ENCODE measurements at places on chromosomes 7 and 10.
A peak's percentile ranks its signal among the peaks of the same experiment; 100 is the strongest.

- no peak for DNase-seq
Measured at GRCh38 chr7:1567049-1567771, 2.6 kb downstream of the PSMG3 start.

DNA sequence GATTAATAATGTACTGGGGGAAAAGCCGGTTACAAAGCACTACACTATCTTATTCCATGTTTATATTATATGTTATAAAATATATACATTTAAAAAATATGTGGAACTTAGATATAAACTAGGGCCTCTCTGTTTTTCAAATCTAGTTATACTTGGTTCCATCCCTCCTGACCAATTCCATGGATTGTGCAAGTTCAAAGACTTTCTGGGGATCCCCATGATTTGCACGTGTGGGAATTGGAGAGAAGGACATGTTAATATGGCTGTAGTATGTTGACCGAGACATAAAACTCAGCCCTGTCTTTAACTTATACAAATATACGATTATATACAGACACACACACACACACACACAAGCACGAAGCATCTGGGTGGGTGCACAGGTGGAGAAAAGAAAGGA is 18.8 kb upstream of the ECHDC3 start:
- DNase-seq = no peak

GRCh38 chr7:40223451-40224127 is 88.8 kb downstream of the SUGCT start:
- no peak for DNase-seq

- DNase-seq = no peak
Measured at GRCh38 chr7:114875186-114875585, 46.7 kb upstream of the MDFIC start.

GRCh38 chr10:22999942-23000341 is 72.1 kb downstream of the ARMC3 start:
- DNase-seq = peak; percentile 16

DNA sequence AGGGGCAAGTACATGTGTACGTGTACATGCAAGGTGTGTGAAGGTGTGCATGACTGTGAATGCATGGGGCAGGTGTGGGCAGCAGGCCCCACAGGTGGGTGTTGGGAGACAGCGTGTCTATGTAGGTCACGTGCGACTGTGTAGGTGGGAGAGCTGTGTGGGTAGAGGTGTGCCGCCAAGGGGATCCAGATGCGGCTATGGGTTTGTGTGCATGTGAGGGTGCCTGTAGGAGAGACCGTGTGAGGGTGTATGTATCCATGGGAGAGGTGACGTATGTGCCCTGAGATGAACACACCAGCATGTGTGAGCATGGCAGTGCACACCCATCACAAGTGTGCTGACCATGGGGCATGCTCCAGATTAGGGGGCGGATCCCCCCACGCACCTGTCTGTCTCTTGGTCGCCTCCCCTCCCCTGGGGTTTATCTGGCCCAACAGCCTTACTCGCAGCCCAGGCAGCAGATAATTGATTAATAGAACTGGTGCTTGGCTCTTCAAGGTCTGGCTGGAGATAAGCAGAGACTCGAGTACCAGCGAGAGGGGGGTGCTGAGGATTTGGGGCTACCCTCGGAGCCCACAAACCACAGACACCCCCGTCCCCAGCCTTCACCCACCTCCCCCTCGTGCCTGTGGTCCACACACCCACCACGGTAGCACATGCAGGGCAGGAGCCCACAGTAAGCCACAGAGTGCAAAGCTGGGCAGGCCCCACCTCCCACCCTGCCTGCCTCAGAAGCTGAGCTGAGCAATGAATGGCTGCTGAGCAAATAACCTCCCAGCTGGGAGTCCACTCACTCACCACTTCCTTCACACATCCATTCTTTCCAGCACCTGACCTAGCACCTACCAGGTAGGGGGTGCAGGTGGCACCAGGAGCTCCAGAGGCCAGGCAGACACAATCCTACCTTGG is 41.4 kb upstream of the ZMIZ1 start:
- no peak for DNase-seq

DNA sequence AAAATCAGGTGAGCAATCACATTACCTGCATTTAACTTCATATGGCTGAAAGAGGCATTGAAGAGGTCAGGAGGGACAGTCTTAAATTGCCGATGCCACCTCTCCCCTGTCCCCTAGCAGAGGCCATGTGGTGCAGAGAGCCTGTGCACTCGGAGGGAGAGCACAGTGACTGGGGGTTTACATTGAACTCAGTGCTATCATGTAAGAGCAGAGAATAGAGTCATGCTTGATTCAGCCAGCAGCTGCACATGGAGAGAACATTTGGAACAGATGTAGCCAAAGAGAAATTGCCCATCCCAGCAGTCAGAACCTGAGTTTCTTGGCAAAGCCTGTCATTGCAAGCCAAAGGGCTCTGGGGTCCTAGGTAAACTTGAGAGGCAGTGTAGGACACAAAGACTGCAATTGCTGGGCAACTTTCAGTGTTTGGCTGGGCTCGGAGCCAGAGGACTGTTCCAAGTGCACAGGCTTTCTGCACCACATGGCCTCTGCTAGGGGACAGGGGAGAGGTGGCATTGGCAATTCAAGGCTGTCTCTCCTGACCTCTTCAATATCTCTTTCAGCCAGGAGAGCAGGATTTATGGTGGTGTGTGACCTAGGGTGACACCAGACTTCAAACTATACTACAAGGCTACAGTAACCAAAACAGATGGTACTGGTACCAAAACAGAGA is 267.1 kb downstream of the REEP3 start:
- no peak for DNase-seq

DNA sequence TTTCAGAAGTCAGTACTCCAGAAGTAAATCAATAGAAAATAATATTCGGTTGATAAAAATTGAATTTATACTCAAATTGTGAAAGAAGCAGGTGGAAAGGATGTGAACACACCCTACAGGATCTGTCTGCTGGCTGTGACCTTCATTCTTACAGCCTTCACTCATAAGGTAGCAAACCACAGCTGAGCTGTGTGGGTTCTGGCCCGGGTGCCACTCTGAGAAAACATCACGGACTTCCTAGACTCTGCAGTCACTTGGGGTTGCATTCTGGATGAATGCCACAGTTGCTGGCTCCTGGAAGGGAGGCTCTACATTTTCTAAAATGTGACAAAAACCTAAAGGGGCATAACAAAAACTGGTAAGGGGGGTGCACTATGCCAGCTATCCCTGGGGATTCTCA is 36.0 kb upstream of the ABLIM1 start:
- DNase-seq = no peak

- DNase-seq = no peak
Measured at GRCh38 chr7:138963675-138964074, 17.5 kb downstream of the KIAA1549 start.

GRCh38 chr7:99624484-99624883 is 7.7 kb downstream of the ZSCAN25 start:
- no peak for DNase-seq

DNA sequence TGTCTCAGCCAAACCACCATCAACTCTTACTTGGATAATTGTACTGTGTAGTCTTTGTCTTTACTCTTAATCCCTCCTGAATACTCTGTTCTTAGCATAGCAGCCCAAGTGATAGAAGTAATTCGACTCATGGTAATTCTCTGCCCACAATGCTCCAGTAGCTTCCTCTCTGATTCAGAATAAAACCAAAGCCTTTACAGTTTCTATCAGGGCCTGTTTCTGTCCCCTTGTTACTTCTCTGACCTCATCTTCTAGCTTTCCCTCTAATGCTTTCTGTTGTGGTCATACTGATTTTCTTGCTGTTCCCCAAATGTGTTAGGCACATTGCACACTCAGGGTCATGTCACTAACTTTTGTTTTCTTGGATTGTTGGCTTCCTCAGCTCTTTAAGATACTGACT is 8.0 kb downstream of the ZNF518A start:
- DNase-seq = peak; percentile 37

DNA sequence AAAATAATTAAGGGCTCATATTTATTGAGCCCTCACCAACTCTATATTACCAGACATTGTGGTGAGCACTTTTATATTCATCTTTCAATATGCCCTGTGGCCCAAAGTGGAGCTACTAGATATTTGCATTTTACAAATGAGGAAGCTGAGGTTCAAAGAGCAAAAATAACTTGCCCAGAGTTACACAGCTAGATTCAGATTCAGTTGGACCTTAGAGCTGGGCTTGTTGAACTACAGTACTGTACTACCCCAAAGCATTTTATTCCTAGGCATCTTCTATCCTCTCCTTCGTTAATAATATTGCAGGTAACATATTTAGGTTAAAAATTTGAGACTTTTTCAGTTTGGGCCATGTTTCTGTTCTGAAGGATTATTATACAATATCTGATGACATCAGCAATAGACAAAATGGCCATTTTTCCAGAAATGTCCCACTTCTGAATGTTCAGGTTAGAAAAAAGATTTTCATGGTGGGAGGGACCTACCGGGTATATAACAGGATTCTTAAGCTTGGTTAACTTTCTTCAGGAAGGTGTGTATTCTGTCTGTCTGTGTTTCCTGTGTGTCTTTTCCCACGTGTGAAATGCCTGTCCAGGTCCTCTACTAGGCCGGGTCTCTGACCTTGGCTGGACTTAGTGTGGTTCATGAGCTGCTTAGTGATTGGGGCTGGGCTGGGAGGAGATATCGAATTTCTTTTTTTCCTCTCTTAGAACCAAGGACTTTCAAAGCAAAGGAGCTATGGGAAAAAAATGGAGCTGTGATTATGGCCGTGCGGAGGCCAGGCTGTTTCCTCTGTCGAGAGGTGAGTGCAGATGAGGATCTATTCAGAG is 13.6 kb downstream of the PRXL2A start:
- DNase-seq = no peak

GRCh38 chr7:1512781-1513656 is 8.8 kb upstream of the INTS1 start:
- DNase-seq = no peak

Measured in neural progenitor cell (in vitro differentiated cells).